ENCODE measurements at places on chromosomes 12 and 14. TPM values are rescaled to one million over a fixed set of nuclear protein-coding genes. Genes with fewer than 3 reads are reported as not detected.

BHLHE41 gene
- 15.3 TPM for total RNA-seq

ITGB7 gene
- 0.61 TPM for total RNA-seq

HSPB8 gene
- total RNA-seq: 14.8 TPM

KCNC2 gene
- total RNA-seq: 3.2 TPM

CFL2 gene
- total RNA-seq: 71.6 TPM

IRAK3 gene
- 11.4 TPM for total RNA-seq

GRCh38 chr12:45498645-45499044, 230.9 kb upstream of the ARID2 start:
- no peak overlapping the region for H3K4me3 ChIP-seq
- H3K27ac ChIP-seq: no peak overlapping the region
- no peak for DNase-seq
- H3K36me3 ChIP-seq: no peaks in the 10 kb centered on the region

DNA sequence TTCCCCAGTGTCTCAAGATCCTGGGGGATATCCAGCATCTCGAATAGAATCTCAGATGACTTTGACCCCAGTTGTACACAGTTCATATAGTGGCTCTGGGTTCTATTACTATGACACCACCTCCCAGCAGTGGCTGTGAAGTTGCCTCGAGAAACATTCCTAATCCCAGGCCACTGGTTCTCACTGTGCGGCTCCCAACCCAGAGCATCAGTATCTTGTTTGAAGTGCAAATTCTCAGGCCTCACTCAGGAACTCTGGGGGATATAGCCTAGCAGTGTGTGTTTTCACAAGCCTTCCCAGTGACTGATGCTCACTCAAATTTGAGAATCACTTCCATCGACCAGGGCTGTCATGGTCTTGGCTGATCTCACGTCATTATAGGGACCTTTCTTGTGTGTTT, 69.3 kb upstream of the IGF1 start:
- no peak overlapping the region for H3K27ac ChIP-seq
- no peaks in the 10 kb centered on the region for H3K36me3 ChIP-seq
- no peaks in the 10 kb centered on the region for H3K4me1 ChIP-seq
- H3K27me3 ChIP-seq: no peaks in the 10 kb centered on the region
- H3K4me3 ChIP-seq: no peak overlapping the region
- no peak for DNase-seq

DNA sequence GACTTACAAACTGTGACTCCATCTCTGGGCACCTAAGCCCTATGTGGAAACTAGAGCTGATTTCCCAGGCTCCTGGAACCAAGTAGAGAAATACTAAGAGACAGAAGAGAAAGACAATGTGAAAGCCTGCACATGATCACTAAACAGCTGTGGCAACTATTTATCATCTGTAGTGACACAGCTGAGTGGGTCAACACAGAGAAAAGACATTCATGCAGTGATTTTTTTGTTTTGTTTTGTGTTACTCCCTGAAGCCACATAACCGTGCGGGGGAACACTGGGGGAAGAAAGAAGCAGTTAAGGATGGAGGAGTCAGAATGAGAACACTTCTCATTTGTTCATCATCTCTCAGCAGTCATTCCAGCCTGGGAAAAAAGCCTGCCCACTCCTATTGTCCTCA, 1.5 kb downstream of the PRR4 start:
- H3K27ac ChIP-seq: no peak overlapping the region
- H3K36me3 ChIP-seq: peaks cover 2% of the 10 kb centered on the region
- no peaks in the 10 kb centered on the region for H3K4me1 ChIP-seq
- H3K4me3 ChIP-seq: no peak overlapping the region

DNA sequence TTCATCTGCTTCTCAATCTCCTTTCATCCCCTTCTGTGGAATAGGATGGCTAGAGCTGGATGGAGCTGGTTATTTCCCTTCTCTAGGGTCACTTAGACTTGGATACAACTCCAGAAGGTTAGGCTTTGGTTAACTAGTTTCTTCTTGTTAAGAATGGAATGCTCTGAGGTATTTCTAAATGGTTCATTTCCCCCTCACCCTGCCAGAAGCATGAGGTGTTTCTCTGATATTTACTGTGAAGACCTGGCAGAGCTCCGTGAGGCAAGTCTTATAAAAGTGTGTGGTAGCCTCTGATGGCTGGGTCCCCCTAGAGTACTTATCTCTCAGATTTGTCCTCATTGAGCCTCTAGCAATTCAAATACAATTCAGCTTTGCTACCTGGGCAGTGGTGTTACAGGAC, 207.9 kb downstream of the SLC16A7 start:
- no peak overlapping the region for H3K4me3 ChIP-seq
- no peak overlapping the region for H3K27ac ChIP-seq
- DNase-seq: no peak
- no peaks in the 10 kb centered on the region for H3K36me3 ChIP-seq
- H3K27me3 ChIP-seq: no peaks in the 10 kb centered on the region

GRCh38 chr12:128684352-128684751, 139.4 kb downstream of the SLC15A4 start:
- no peaks in the 10 kb centered on the region for H3K27me3 ChIP-seq
- peaks cover 19% of the 10 kb centered on the region for H3K4me1 ChIP-seq
- H3K4me3 ChIP-seq: no peak overlapping the region
- H3K36me3 ChIP-seq: peaks cover 2% of the 10 kb centered on the region
- peak; percentile 76 for DNase-seq

- no peak overlapping the region for H3K27ac ChIP-seq
- H3K27me3 ChIP-seq: no peaks in the 10 kb centered on the region
- no peak for DNase-seq
- peaks cover 53% of the 10 kb centered on the region for H3K36me3 ChIP-seq
- no peak overlapping the region for H3K4me3 ChIP-seq
- peaks cover 75% of the 10 kb centered on the region for H3K4me1 ChIP-seq
Observed at GRCh38 chr12:113066813-113067400, 10.4 kb downstream of the DTX1 start.
